ENCODE measurements at places on chromosomes 2 and 18.

DNA sequence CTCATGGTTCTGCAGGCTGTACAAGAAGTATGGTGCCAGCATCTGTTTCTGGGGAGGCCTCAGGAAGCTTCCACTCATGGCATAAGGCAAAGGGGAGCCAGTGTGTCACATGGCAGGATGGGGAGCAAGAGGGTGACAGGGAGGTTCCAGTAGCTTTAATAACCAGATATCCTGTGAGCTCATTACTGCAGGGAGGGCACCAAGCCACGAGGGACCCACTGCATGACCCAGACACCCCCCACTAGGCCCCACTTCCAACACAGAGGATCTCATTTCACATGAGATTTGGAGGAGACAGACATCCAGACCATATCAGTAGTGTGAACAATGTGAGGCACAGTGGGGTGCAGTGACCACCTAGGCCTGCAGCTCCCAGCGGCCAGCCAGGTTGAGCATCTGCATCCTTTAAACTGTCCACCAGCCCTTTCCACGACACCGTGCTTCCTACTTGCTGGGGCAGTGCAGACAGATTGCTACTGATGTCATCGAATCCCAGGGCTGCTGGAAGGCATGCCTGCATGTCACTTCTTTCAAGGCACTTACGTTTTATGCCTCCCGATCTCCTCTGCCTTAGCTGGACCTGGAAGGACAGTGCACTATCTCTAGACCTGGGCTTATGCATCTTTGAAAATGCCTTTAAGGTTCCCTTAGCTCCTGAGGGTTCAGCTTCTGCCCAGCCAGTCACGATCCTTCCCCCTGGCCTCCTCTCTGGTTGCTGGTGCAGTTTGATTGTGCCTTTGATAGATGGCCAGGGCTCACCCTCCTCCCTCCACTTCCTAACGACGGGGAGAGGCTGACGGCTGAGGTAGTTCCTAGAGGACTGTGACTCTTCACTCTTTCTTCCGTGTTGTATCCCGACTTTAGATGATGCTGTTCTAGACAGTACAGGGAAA lies 174.3 kb downstream of the FAM210A start:
- DNase-seq: no peak

DNA sequence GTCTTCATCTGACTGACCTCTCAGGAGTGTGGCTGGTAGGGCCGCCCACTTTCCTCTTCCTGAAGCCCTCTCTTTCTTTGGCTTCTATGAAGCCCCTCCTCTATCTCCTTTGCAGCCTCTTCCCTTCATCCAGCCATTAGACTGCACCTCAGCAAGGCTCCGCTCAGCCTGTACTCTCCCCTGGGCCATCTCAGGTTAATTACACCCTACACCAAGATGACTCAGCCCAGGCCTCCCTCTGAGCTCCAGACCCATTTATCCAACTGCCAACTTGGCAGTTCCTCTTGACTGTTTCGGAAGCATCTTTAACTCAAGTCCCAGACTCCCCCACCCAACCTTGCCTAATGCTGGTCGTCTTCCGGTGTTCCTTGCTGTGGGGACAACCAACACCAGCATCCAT lies 5.8 kb upstream of the WNT6 start:
- no peak for DNase-seq

GRCh38 chr2:68435615-68436014 lies 31.5 kb downstream of the FBXO48 start:
- DNase-seq: peak; percentile 21

DNA sequence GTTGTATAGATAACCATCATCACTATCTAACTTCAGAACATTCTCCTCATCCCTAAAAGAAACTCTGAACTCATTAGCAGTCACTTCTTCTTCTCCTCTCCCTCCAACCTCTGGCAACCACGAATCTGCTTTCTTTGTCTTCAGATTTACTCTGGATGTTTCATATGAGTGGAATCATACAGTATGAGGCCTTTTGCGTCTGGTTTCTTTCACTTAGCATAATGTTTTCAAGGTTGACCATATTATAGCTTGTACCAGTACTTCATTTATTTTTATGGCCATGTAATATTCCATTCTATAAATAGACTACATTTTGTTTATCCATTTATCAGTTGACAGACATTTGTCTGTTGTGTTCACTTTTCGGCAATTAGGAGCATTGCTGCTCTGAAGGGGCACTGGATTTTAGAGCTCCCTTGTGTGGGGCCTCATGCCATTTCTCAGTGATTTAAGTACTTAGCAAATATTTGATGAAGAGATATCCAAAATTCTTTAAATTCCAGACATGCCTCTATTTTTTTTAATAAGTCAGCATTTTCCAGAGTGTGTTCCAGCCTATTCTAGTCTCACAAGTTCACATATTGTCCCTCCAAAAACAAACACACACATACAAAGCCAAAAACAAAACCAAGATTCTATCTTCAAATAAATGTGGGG lies 22.5 kb upstream of the MAP3K20 start:
- DNase-seq: no peak

DNA sequence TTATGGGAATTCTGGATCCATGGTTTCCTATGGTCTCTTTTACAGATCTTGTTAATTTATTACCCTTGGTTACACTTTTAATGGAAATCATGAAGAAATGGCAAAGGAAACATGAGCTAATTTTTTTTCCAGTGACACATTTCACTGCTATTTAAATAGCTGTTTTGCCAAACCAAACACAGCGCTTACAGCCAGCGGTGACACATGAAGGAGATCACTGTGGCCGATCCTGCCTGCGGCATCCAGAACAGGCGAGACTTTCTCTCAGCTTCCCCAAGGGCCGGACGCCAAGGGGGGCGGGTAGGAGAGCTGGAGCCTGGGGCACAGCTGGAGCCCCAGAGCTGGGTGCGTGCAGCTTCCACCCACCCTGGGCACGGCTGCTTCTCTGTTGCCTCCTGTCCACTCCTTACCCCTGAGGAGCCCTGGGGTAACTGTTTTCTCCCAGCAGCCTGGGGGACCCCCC lies 81.4 kb upstream of the PKDCC start:
- peak; percentile 93 for DNase-seq

GRCh38 chr2:239913636-239914417 lies 111.3 kb downstream of the NDUFA10 start:
- no peak for DNase-seq

- no peak for DNase-seq
Measured at GRCh38 chr18:74402806-74403433, 54.2 kb downstream of the DIPK1C start.

GRCh38 chr2:232328516-232329460 lies 49.8 kb upstream of the ALPP start:
- no peak for DNase-seq

DNA sequence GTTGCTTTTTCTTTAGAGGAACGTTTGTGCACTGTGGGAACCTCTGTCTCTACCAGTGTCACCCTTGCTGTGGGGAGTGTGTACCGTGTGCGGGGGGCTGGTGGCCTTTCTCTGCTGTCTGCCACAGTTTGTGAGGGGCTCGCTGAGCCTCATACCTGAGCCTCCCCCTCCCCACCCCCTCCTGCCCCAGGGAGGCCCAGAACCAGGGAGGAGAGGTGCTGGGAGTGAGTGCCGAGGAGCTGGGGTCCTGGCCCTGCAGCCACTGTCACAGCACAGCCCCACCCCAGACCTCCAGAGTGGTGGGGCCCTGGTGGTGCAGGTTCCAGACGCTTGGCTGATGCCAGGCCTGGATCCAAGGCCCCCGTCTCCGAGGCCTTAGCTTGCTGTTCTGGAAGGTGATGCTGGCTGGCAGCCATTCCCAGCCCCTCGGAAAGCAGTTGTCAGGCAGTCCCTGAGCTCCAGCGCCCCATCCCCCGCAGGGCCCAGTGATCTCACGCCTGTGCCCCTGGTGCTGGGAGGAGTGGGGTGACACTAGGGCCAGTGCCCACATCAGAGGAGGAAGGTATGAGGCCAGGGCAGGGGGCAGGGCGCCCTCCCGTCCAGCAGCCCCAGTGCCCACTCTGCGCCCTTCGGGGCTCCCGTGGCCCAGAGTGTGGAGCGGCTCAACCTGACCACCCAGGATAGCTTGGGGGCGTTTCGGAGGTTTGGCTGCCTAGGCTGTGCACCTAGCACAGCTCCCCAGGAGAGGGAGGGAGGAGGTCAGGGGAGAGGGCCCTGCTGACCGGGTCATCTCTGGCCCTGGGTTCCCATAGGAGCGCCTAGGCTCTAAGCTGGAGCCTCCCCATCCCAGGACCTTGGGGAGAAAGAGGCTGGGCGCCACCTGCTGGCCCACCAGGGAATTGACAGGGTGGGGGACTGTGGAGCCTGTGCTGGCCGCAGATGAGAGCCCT lies 53.0 kb upstream of the ALPP start:
- no peak for DNase-seq
